Fibroblast of villous mesenchyme (primary cell): ENCODE measurements at places on chromosomes 13 and 19. TPM values are rescaled to one million over a fixed set of nuclear protein-coding genes. Genes with fewer than 3 reads are reported as not detected.

CACNG7 gene
- total RNA-seq: 0.32 and 0.43 TPM in 2 replicates

DNA sequence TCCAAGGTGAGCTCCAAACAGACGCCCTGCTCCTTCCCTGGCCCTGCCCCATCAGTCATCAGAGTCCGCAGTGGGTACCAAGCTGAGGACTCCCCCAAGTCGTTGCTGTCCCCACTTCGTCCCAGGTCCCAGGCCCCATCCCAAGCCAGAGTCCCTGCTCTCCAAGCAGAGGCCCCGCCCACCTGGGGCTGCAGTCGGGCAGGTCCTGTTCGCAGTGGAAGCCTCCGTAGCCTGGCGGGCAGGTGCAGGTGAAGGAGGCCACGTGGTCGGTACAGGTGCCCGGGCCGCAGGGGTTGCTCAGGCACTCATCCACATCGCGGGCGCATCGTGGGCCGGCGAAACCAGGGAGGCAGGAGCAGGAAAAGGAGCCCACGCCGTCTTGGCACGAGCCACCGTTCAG is 19.4 kb downstream of the NOTCH3 start:
- DNase-seq: no peak

FUT1 gene
- under 0.01 TPM in 2 replicates for total RNA-seq

DNA sequence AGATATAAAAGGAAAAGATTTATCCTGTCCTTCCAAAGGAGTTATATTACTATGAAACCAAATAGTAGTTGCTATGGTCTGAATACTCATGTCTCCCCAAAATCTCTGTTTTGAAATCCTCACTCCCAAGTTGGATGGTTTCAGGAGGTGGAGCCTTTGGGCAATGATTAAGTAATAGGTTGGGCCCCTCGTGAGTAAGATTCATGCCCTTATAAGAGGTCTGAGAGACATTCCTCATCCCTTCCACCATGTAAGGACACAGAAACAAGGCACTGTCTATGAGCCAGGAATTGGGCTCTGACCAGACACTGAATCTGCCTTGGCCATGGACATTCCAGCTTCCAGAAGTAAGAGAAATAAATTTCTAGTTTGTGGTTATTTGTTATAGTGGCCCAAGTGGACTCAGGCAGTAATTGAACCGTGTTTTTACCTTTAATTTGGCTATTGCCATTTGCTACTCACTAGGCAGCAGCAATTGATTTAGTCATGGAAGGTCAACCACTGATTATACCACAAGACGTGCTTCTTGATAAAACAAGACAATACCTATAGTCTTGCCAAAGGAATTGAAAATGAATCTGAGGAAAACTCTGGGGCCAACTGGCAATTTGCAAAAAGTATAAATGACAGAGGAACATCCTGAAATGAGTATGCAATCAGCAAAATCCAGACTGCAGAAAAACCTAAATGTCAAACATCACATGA is 717.4 kb upstream of the SPRY2 start:
- DNase-seq: no peak

GRCh38 chr19:41621226-41621625 is 5.6 kb downstream of the CEACAM4 start:
- no peak for DNase-seq

GRCh38 chr19:42197375-42197817 is 20.1 kb downstream of the DEDD2 start:
- DNase-seq: no peak

DNA sequence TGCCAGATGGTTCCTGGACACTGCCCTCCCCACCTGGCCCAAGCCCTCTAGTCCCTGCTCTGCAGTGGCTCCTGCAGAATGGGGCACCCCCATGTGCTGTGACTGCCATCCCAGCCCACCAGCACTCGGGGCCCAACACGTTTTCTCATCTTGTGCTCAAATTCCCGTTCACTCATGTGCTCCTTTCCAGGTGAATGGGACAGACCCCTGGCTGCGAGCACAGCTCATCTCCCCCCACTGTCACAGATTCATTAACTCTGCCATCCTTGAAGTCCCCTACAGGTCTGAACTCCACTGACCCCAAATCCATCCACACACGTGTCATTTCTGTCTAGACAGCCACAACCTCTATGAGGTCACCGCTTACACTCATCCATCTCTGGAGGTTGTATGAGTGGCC is 23.6 kb downstream of the TUBA3C start:
- no peak for DNase-seq

DNA sequence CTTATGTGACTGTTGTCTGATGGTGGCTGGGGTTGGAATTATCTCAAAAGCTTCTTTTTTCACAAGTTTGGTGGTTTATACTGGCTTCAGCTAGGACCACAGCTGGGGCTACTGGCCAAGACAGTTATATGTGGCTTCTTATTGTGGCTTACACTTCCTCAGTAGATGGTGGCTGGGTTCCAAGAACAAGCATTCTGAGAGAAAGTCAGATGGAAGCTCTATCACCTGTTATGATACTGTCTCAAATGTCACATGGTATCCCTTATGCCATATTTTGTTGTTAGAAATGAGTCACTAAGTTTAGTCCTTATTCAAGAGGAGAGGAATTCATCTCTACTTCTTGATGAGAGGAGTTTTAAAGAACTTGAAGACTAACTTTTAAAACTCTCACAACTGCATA is 41.6 kb downstream of the NDFIP2 start:
- peak; percentile 33 for DNase-seq

GRCh38 chr13:105377452-105377851 is 1158.0 kb downstream of the EFNB2 start:
- DNase-seq: no peak

- no peak for DNase-seq
These were observed 3.0 kb downstream of the CERS4 start for GRCh38 chr19:8212212-8212611.

DNA sequence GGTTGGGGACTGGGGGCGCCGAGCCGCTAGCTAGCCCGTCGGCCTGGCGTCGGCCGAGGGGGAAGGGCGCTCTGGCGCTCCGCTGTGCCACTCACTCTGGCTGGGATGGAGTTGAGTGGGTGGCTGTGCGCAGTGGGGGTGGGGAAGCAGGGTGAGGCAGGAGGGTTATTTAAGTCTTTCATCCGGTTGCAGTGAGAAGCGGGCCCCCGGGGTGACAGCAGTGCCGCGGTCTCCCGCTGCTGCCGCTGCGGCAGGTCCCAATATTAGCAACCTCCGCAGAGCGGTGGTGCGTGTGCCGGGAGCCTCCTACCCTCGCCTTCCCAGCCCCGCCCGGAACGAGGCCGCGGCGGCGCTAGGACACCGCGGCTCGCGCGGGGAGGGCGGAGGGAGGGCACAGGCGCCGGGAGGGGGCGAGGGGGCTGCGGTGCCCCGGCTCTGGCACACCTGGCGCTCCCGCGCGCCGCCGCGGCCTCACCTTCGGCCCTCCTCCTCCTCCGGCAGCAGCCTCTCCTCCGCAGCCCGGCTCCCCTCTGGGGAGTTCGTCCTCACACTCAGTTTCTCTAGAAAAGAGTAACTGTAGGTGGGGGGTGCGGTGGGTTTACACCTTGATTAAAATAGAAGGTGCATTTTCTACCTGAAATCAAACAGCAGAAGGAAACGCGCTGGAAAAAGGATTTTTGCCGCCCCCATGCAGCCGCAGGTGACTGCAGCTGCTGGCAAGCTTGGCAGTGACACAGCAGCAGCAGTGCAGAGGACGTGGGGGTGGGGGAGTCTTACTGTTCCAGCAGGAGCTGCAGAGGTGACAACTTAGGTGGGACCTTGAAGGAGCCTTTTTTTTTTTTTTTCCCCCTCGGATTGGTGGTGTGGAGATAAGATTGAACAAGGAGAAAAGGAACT is 4.5 kb downstream of the FGF9 start:
- no peak for DNase-seq

FUT2 gene
- not detected in 2 replicates for total RNA-seq

DNA sequence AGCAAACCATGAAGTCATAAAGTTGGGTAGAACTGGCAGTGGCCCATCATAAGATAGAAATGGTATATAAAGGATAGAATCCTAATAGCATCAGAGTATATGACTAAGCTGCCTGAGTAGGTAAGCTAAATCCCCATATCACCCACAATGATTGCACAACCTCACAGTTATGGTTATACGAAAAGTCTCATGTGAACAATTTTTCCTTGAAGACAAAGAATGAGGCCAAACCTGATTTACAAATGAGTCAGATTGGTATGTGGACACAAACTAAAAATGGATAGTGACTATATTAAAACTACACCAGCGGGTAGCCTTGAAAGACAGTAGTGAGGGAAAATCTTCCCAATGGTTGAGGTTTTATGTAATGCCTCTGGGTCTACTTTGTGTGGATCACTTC is 40.9 kb upstream of the UFM1 start:
- peak; percentile 71 for DNase-seq

GRCh38 chr19:43739439-43740235 is 15.1 kb downstream of the SMG9 start:
- no peak for DNase-seq

TRIP10 gene
- total RNA-seq: 49.9 and 50.1 TPM in 2 replicates

CGB1 gene
- total RNA-seq: not detected in 2 replicates

IRGQ gene
- total RNA-seq: 27.7 and 35.4 TPM in 2 replicates
